Stimulated activated CD8-positive, alpha-beta memory T cell treated with anti-CD3 and anti-CD28 coated beads, Interleukin-4, amount 100 ng/mL, for 1 hour (primary cell): ENCODE measurements at places on chromosomes 12 and 14.
A peak's percentile ranks its signal among the peaks of the same experiment; 100 is the strongest.

- DNase-seq = no peak
Measured at GRCh38 chr14:54252072-54252730, 144.6 kb upstream of the CDKN3 start.

GRCh38 chr14:54129850-54130640 lies 173.4 kb upstream of the BMP4 start:
- no peak for DNase-seq

- DNase-seq = no peak
Measured at GRCh38 chr12:92971859-92972524, 42.9 kb upstream of the EEA1 start.

- DNase-seq = no peak
Measured at GRCh38 chr12:38669530-38669929, 235.9 kb downstream of the CPNE8 start.

DNA sequence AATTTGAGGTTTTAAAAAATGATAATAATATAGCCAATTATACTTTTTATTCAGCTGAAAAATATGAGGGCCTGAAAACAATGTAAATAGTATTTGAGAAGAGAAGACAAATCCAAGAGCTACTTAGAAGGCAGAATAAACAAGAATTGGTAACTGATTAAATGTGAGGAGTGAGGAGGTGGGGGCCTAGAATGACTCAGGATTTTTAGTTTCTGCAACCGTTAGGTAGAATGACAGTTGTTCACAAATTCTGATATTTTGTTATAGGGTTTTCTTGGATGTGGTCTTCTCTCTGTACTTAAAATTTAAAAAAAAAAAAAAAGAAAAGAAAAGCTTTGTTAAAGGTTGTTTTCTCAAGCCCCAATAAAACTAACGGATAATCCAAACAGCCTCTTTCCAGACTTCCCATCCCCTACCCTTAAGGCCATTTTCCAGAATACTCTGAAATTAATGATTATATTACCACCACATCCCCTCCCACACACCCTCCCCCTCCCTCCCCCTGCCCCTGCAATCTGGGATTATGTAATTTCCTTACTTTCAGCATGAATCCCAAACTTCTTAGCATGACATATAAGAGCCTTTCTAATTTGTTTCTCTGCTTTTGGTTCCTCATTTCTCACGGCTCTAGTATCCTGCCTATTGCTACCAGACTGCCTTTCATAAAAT lies 50.4 kb downstream of the LRP6 start:
- no peak for DNase-seq

DNA sequence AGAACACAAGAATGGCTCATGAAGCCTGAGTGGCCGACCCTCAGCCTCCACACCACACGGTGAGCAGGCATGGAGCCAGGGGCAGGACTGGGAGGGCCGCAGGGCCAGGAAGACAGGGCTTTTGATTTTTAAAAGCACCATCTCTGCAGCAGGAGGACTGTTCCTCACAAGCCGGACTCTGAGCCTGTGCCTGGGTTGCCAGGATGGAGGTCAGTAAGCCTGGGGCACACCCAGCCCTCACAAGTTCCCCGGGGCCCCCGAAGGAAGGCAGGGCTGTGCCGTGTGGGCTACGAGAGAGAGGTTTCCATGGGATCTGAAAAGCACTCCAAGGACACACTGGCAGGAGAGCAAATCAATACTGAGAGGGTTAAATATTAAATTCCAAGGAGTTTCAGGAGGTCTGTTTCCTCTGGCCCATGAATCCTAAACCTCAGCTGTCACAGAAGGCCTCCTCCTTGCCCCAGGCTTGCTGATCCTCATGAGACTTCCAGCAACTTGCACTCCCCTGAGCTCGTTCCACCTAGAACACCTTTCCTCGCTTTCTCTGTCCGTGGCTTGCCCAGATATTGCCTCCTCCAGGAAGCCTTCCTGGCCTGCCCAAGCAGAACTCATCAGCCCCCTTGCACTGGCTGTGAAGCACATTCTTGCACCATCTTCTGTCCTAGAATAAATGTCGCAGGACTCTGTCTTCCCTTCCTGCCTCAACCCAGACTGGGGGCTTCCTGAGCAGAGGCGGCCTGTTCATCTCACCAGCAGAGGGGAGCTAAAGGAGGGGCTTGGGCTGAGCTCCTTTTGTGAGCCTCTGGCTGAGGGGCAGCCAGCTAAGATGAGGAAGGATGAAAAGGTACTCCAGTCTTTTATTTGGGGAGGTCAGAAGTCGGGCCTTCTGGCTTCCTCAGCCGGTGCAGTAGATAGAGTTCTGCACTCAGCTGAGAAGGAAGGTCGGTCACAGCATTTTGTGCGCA lies 64.6 kb downstream of the CCDC88C start:
- DNase-seq = no peak

- no peak for DNase-seq
Measured at GRCh38 chr14:103696466-103697071, 18.7 kb downstream of the XRCC3 start.

DNA sequence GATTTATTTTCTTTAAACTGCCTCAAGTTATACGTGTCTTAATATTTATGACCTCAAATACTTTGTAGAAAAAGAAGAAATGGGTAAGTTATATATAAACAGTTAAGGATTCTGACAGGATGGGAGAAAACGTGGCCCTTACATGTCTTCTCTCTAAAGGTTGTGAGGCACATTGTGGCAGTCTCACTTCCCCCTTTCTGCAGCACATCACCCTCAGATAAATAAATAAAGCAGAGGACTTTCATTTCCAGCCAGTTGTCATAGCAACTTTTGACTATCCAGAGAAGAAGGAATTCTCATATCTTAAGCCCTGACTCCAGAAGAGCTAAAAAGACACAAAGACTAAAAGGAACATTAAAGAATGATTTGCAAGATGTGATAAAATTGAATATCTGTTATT lies 28.8 kb upstream of the CEP83 start:
- DNase-seq = no peak

- no peak for DNase-seq
Measured at GRCh38 chr14:89374908-89375307, 42.1 kb downstream of the FOXN3 start.

DNA sequence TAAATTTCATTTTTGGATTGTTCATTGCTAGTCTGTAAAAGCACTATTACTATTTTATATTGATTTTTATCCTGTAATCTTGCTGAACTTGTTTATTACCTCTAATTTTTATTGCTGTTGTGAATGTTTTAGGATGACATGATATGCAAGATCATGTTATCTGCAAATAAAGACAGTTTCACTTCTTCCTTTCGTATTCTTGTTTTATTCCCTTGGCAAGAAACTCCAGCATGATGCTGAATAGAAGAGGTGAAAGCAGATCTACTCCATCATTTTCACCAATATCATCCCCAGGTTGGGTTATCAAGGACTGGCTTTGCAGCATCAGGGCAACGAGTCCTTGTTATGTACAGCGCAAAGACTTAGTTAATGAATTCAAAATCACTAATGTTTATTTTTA lies 2.7 kb upstream of the CLECL1 start:
- no peak for DNase-seq

DNA sequence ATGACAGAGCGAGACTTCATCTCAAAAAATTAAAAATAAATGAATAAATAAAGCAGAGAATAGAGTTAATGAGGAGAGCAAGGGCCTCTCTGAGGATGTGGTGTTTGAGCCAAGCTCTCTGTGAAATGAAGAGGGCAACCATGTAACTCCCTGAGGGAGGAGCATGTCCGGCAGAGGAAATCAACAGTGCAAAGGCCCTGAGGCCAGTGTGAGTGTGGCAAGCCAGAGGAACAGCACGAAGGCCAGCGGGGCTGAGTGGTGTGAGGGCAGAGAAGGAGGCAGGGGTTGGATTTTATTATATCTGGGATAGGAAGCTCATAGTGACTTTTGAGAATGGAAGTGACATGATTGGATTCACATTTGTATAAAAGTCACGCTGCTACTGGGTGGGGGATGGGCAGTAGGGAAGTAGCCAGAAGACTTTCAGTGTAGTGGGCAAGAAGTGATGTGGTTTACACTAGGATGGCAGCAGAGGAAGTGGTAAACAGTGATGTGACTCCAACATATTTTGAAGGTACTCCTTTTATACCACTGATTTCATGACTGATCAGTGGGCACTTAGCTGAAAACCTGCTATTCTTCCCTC lies 10.3 kb upstream of the LRP1-AS start:
- no peak for DNase-seq

GRCh38 chr14:31172084-31172483 lies 35.5 kb downstream of the HECTD1 start:
- no peak for DNase-seq

DNA sequence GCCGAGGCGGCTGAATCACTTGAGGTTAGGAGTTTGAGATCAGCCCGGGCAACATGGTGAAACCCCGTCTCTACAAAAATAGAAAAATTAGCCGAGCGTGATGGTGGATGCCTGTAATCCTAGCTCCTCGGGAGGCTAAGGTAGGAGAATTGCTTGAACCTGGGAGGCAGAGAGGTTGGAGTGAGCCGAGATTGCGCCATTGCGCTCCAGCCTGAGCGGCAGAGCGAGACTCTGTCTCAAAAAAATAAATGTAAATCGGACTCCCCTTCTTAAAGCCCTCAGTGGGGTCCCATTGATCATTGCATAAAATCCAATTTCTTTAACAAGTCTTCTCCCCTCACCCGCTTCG lies 908 bp downstream of the TDP1 start:
- DNase-seq = no peak

GRCh38 chr14:72849222-72849621 lies 44.7 kb downstream of the DPF3 start:
- no peak for DNase-seq

DNA sequence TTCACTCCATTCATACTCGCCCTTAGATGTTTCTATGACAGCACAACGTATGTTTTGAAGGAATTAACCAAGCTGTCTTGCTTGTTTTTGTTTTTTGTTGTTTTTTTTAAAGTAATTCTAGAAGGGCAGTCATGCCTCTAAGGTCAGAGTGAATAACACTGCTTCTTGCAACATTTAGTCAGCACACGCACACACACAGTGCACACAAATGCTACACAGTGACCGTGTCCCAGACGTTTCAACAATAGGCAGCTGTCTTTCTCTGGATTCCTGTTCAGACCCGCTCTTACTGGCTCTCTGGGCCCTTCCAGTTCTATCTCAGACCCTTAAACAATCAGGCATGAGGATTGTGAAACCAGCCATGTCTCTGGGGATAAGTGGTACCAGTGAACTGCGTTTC lies 351.0 kb upstream of the FKBP4 start:
- no peak for DNase-seq

GRCh38 chr12:89947437-89948270 lies 239.0 kb upstream of the ATP2B1 start:
- no peak for DNase-seq

- no peak for DNase-seq
Measured at GRCh38 chr14:105746124-105746514, 219.7 kb downstream of the TMEM121 start.

GRCh38 chr12:57006809-57007475 lies 596 bp upstream of the ZBTB39 start:
- DNase-seq = no peak

DNA sequence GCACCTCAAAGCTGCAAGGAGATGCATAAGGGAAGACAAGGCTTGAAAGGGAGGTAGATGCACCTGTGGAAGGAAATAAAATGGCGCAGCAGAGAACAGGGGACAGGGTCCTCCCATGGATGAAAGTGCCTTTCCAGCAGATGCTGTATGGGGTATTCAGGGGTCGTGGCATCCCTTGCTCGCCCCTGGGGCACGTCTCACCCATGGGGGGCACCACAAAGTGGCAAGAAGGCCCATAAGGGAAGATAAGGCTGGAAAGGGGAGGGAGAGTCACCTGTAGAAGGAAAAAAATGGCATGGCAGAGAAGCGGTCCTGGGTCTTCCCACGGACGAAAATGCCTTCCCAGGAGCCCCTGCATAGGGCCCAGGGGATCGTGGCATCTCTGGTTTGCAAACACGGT lies 265.1 kb downstream of the ALG10 start:
- DNase-seq = no peak

DNA sequence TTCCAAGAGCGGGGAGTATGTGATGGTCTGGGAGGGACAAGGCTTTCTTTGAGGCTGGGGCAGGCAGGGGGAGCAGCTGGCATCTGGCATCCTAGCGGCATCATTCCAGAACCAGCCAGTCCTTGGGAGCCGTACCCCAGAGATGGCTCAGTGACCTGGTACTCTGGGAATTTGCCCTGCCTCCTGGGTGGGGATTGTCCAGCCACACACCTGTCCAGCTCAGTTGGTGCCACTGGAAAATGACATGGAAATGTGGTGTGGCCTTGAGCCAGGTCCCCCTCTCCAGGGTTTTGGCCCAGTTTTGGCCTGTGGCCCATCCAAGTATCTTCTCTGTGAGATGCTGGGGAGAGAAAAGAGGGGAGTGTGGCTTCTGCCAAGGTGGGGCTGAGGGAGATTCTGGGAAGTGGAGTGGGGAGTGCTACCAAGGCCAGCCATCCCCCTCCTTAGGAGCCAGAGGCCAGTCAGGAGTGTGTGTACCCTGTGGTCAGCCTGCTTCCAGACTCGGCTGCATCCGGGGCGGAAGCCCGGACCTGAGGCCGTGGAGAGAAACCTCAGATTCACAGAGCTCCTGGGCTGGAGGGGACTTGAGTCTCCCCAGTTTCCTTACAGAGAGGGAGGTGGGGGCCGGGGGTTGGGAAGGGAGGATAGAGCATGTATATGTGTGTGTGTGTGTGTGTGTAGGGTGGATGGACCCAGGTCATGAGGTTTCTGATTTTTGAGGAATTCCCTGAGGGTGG lies 14.7 kb upstream of the KRT80 start:
- DNase-seq = no peak

- no peak for DNase-seq
Measured at GRCh38 chr12:125988545-125988944, 923.3 kb downstream of the AACS start.

- no peak for DNase-seq
Measured at GRCh38 chr14:66696326-66696725, 188.4 kb downstream of the GPHN start.

DNA sequence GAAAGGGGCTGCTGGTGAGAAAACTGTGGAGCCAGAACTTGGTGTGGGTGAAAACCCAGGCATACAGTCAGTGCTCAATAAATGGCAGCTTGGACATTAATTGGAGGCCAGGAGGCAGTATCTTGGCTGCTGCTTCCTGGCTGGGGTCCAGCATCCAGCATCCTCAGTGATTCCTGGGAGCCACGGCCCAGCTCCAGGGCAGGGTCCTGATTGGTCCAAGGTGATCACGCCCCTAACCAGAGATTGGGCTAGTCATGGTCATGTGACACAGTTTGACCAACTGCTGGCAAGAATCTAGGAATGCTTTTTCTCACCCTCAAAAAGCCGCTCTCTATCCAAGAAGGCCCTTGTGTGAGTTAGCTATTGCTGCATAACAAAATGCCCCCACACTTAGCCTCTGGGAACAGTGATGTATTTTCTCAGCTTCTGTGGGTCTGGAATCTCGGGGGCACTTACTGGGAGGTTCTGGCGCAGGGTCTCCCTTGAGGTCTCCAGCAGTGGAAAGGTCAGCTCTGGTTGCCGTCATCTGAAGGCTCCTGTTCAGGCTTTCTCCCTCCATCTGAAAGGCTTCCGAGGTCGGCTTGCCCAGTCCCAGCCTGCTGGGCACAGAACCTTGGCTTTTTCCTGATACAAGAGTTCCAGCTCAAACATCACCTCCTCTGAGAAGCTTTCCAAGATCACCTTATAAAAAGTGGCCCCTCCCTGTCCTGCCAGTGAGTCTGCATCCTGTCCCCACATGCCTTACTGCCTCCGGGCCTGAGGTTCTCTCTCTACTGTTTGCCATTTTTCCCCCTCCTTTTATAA lies 119.2 kb upstream of the NCOR2 start:
- DNase-seq = no peak

- peak; percentile 54 for DNase-seq
Measured at GRCh38 chr14:93970585-93970964, 5.8 kb downstream of the ASB2 start.
